ENCODE measurements at places on chromosomes 16 and 17.

GRCh38 chr17:62628831-62629555, 1.5 kb downstream of the MRC2 start:
- DNase-seq: no peak

GRCh38 chr17:73620414-73620813, 23.8 kb downstream of the SDK2 start:
- no peak for DNase-seq

GRCh38 chr16:69373019-69373418, 12.8 kb downstream of the TERF2 start:
- DNase-seq: no peak

- no peak for DNase-seq
Observed at GRCh38 chr17:17835415-17836249, 1.2 kb downstream of the SREBF1 start.

- DNase-seq: peak; percentile 95
Observed at GRCh38 chr16:47037746-47038458, 64.4 kb upstream of the DNAJA2 start.

Measured in activated CD4-positive, alpha-beta T cell treated with anti-CD3 and anti-CD28 coated beads, Interleukin-2, Interleukin-6, amounts not matched to agents 100 ng/mL and 50 ng/mL, durations not matched to agents 16 hours and 8 hours (primary cell).